ENCODE measurements at places on chromosomes 4 and X. TPM values are rescaled to one million over a fixed set of nuclear protein-coding genes. Genes with fewer than 3 reads are reported as not detected.

DNA sequence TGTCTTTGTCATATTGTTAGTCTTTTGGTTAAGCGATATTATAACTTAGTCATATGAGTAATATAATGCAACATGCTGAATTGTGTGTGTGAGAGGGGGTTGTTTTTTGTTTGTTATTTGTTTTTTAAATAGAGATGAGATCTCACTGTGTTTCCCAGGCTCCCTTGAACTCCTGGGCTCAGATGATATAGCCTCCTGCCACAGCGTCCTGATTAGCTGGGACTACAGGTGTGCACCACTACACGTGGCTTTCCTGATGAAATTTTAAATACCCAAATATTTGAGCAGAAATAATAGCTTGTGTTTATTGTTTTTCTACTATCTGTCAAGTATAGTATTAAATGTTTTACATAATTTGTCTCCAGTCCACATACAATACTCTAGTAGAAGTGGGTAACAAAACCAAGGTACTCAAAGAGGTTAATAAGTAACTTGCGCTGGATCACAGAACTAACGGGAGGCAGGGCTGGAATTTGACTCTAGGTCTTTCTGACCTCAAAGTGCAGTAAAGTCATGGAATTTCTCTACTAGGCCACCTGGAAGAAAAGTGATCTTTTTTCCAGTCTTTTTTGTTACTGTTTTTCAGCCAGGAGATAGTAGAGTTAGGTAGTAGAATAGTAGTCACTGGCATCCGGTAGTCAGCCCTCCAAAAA is 47.8 kb downstream of the CLCN3 start:
- no peak overlapping the region for H3K4me3 ChIP-seq
- H3K27ac ChIP-seq = no peak overlapping the region
- DNase-seq = no peak
- H3K36me3 ChIP-seq = peaks cover 3% of the 10 kb centered on the region
- no peaks in the 10 kb centered on the region for H3K4me1 ChIP-seq
- H3K27me3 ChIP-seq = no peaks in the 10 kb centered on the region

GRCh38 chrX:104668550-104668949 is 102.6 kb downstream of the IL1RAPL2 start:
- no peaks in the 10 kb centered on the region for H3K27me3 ChIP-seq
- H3K4me3 ChIP-seq = no peak overlapping the region
- no peaks in the 10 kb centered on the region for H3K36me3 ChIP-seq
- no peak for DNase-seq
- no peak overlapping the region for H3K27ac ChIP-seq

GRCh38 chr4:176448761-176449160 is 129.0 kb downstream of the SPCS3 start:
- DNase-seq = no peak
- H3K27ac ChIP-seq = no peak overlapping the region
- H3K4me1 ChIP-seq = no peaks in the 10 kb centered on the region
- no peaks in the 10 kb centered on the region for H3K27me3 ChIP-seq
- H3K36me3 ChIP-seq = no peaks in the 10 kb centered on the region

- no peaks in the 10 kb centered on the region for H3K4me1 ChIP-seq
- H3K27me3 ChIP-seq = no peaks in the 10 kb centered on the region
- no peaks in the 10 kb centered on the region for H3K36me3 ChIP-seq
- DNase-seq = no peak
These were observed 129.4 kb upstream of the RAI2 start for GRCh38 chrX:17990532-17990931.

DNA sequence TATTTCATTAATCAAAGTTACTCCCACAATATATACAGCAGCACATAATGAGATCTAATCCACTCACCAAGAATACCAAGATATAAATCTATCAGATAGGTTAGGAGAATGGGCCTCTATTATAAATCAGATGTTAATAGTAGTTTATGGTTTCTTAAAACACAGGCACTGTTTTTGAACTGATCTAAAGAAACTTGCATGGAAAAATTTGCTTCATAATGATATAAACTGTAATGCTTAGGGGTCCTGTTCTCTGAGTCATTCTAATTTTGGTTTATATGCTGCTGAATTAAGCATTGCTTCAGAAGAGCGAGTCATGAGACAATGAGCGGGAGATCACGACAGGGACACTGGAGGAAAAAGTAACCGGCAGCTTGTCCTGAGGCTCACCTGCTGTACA is 113.3 kb upstream of the OTUD4 start:
- DNase-seq = no peak
- no peaks in the 10 kb centered on the region for H3K4me1 ChIP-seq
- no peak overlapping the region for H3K4me3 ChIP-seq
- no peaks in the 10 kb centered on the region for H3K27me3 ChIP-seq

DNA sequence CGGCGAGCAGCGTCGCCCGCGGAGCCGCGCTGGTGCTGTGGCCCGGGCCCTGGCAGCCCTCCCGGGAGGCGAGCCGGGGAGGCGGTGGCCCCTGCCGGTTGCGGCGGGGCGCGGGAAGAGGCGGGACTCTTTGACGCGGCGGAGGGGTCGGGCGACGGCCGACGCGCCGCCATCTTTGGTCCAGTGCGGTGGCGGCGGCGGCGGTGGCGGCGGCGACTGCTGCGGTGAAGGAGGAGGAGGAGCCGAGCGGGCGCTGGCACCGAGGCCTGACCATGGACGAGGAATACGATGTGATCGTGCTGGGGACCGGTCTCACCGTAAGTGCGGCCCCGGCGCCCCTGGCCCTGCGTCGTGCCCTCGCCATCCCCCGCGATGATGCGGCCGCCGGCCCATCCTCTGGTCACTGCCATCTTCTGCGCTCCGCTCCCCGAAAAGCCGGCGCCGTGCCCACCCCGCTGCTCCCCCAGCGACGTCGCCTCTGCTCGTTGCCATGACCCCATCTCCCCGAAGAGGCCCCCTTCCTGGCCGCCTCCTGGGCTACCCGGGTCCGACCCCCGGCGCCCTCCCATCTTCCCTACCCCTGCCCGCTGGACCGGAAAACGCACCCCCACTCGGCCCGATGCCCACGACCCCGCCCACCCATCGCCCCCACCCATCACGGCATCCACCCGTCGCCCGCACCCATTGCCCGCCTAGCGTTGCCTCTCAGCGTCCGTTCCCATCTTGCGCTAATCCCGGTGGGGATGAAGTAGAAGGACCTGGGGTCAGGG is at the start of gene GDI1:
Gene GDI1 (plus strand): TSS at position 172 of the 770 bp plus-strand sequence. CDS start 101 bp downstream, at position 273.
- H3K27ac ChIP-seq = peak within 1 kb of the TSS; percentile 76
- peak within 1 kb of the TSS; percentile 46 for H3K4me3 ChIP-seq
- peaks cover 71% of the 10 kb centered on the region for H3K36me3 ChIP-seq
- peak; percentile 46 for DNase-seq

DNA sequence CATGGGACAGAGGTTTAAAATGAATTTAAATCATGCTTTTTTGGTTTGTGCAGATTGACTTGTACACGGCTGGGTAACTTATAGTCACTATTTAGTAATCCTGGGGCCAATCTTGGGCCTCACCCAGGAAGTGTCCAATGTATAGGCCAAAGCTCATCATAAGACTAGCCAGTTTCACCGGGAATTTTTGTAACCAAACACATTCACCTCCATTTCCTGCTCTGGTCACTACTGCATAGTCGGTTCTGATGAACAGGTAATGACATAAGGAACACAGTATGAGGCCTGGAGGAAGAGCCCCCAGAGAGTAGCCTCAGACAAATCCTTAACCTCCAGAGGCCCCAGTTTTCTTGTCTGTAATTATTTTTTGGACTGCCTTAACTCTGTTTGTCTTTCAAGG is 81.9 kb downstream of the HPRT1 start:
- H3K4me1 ChIP-seq = no peaks in the 10 kb centered on the region
- DNase-seq = no peak
- H3K4me3 ChIP-seq = no peak overlapping the region
- no peak overlapping the region for H3K27ac ChIP-seq
- no peaks in the 10 kb centered on the region for H3K36me3 ChIP-seq

- no peak overlapping the region for H3K27ac ChIP-seq
- no peaks in the 10 kb centered on the region for H3K27me3 ChIP-seq
- H3K4me1 ChIP-seq = no peaks in the 10 kb centered on the region
- no peak overlapping the region for H3K4me3 ChIP-seq
- no peaks in the 10 kb centered on the region for H3K36me3 ChIP-seq
These were observed 499.9 kb upstream of the AADAT start for GRCh38 chr4:170589597-170590191.

DNA sequence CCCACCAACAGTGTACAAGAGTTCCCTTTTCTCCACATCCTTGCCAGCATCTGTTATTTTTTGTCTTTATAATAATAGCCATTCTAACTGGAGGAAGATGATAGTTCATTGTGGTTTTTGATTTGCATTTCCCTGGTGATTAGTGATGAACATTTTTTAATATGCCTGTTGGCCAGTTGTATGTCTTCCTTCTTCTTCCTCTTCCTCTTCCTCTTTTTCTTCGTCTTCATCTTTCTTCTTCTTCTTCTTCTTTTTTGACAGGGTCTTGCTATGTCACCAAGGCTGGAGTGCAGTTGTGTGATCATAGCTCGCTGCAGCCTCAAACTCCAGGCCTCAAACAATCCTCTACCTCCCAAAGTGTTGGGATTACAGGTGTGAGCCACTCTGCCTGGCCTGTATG is 87.4 kb downstream of the CCDC160 start:
- DNase-seq = no peak
- no peak overlapping the region for H3K27ac ChIP-seq
- H3K4me3 ChIP-seq = no peak overlapping the region
- H3K36me3 ChIP-seq = no peaks in the 10 kb centered on the region
- no peaks in the 10 kb centered on the region for H3K4me1 ChIP-seq

GRCh38 chr4:127669691-127670090 is 36.9 kb downstream of the INTU start:
- H3K4me1 ChIP-seq = no peaks in the 10 kb centered on the region
- H3K4me3 ChIP-seq = no peak overlapping the region
- no peak for DNase-seq
- no peak overlapping the region for H3K27ac ChIP-seq
- no peaks in the 10 kb centered on the region for H3K36me3 ChIP-seq
- no peaks in the 10 kb centered on the region for H3K27me3 ChIP-seq

GRCh38 chrX:108000751-108001150 is 18.6 kb upstream of the TEX13B start:
- H3K36me3 ChIP-seq = no peaks in the 10 kb centered on the region
- H3K27ac ChIP-seq = no peak overlapping the region
- no peaks in the 10 kb centered on the region for H3K27me3 ChIP-seq
- DNase-seq = no peak

DNA sequence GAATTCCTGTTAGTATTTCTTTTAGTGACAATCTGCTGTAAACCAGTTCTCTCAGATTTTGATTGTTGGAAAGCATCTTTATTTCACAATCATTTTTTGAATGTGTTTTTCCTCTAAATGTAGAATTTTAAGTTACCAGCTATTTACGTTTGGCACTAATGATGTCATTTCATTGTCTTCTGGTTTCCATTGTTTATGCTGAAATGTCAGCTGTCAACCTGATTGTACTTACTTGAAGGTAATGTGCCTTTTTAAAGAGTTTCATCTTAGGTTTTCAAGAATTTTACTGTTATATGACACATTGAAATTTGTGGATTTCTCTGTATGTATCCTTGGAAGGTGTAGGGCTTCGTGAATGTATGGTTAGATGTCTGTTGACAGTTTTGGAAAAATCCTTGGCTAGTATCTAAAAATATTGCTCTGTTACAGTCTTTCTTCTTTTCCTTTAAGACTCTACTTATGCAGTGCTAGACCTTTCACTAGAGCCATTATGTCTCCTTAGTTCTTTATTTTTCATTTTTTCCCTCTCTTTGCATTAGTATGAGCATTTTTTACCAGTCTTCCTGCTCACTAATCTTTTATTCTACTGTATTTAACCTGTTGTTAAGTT is 30.4 kb downstream of the SMAD1 start:
- peaks cover 12% of the 10 kb centered on the region for H3K4me1 ChIP-seq
- no peak for DNase-seq
- H3K27ac ChIP-seq = no peak overlapping the region
- no peaks in the 10 kb centered on the region for H3K27me3 ChIP-seq
- H3K36me3 ChIP-seq = no peaks in the 10 kb centered on the region

DNA sequence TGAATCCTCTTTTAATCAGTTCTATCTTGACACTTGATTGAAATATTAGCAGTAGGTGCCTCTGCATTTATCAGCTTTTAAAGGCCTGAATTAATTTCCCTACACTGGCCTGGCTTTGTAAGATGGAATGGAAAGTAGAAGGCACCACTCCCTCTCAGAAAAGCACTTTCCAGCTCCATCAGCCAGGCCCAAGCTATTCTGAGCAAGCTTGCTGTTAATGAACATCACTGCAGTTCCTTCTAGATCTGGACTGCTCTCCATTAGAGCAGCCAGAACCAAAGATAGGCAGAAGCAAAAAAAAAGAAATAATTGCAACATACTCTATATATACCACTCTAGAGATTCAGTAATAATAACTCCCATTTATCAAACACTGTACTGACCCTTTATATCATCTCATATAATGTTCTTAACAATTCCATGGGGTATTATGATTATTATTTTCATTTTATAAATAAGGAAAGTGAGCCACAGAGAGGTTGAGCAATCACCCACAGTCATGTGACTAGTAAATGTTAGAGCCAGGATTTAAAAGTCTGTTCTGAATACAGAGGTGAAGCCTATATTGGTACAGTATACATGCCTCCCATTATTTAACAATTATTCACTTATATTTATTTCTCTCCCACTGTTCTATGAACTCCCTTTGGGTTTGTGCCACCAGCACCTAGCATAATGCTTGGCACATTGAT is 39.4 kb upstream of the GPC3 start:
- H3K4me1 ChIP-seq = no peaks in the 10 kb centered on the region
- no peak for DNase-seq
- no peaks in the 10 kb centered on the region for H3K27me3 ChIP-seq
- no peaks in the 10 kb centered on the region for H3K36me3 ChIP-seq
- no peak overlapping the region for H3K4me3 ChIP-seq

- H3K4me1 ChIP-seq = peaks cover 6% of the 10 kb centered on the region
- H3K27ac ChIP-seq = no peak overlapping the region
- peak; percentile 50 for DNase-seq
- H3K36me3 ChIP-seq = no peaks in the 10 kb centered on the region
These were observed 4.6 kb upstream of the HAUS3 start for GRCh38 chr4:2246384-2247127.

- H3K36me3 ChIP-seq = no peaks in the 10 kb centered on the region
- no peak for DNase-seq
- no peak overlapping the region for H3K4me3 ChIP-seq
- H3K27ac ChIP-seq = no peak overlapping the region
- no peaks in the 10 kb centered on the region for H3K4me1 ChIP-seq
These were observed 75.7 kb upstream of the RAP2C start for GRCh38 chrX:132294776-132295495.

DNA sequence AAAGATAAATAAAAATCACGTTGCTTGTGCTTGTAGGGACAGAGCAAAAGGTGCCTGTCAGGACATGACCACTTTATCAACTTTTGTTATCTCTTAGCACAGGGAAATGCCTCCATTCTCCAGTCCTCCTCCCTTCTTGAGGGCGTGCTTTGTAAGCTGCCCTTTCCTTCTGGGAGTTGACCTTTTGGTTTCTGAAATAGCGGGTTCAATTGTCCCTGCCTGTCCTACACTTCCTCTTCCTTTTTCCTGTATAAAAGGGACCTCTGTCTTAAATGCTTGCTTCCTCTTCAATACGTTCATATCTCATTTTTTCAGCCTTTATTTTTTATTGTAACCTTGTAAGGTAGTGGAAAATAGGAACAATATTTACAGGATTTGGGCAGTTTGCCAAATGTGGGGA is 153.5 kb downstream of the SH3BGRL start:
- H3K4me1 ChIP-seq = no peaks in the 10 kb centered on the region
- no peak for DNase-seq
- H3K27ac ChIP-seq = no peak overlapping the region
- no peak overlapping the region for H3K4me3 ChIP-seq

DAPP1 gene
- polyA plus RNA-seq = 2.5 TPM

ARSJ gene
- 7.5 TPM for polyA plus RNA-seq

SPATA4 gene
- polyA plus RNA-seq = 1.5 TPM

BGN gene
- 205 TPM for polyA plus RNA-seq

IBSP gene
- 0.41 TPM for polyA plus RNA-seq
